ENCODE measurements at places on chromosomes 16 and 17.

DNA sequence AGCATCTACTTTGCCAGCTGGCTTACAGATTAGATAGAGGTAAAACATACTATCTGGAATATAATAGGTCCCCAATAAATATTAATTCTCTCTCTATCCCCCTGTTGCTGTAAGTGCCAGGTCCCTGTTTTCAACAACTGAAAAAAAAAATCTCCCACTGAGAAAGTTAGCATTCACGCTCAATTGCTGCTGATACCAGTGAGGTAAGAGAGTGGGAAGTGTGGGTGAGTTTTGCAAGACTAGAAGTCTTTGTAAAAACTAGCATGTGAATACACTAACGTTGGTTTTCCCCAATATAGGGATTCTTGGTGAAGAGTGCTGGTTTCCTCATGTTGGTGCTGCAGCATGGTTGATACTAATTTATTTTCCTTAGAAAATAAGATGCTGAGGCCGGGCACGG lies 11.7 kb upstream of the TAOK1 start:
- DNase-seq: no peak

DNA sequence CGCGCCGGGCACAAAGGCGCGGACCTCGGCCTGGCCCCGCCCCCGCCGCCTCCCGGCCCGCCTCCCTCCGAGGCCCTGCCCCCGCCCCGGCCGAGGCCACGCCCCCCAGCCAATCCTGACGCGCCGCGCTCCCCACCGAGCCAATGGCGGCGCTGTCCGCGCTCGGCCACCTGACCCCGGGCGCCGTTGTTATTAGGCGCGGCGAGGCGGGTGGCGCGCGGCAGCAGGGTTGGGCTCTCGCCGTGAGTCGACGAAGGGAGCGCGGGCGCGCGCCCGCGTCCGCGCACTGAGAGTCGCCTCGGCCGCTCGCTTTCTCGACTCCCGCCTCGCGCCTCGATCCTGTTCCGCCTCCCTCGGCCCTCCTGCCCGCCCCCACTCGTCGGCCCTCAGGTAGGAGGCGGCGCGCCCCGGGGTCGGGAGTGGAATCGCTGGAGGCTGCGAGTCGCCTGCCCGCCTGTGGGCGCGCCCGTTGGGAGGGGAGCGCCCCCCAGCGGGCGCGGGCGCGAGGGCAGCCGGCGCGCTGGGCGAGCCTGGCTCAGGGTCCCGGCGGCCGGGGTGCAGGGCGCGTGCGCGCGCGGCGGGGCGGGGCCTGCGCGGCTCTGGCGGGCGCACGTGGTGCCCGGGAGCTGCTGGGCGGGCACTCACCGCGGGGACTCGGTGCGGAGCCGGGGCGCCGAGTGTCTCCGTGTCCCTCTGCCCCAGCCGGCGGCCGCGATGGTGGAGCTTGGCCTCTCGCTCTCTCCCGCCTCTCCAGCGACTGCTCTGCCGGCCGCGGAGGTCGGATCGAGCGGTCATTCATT lies 405 bp upstream of the CBLN1 start:
- DNase-seq: no peak

- DNase-seq: no peak
Measured at GRCh38 chr17:57980522-57980921, 7.5 kb downstream of the VEZF1 start.

GRCh38 chr16:13254998-13255614 lies 353.7 kb downstream of the SHISA9 start:
- no peak for DNase-seq

GRCh38 chr17:57861790-57862693 lies 12.2 kb upstream of the MRPS23 start:
- no peak for DNase-seq

GRCh38 chr16:10923146-10923649 lies 19.1 kb downstream of the DEXI start:
- DNase-seq: no peak

- DNase-seq: no peak
Measured at GRCh38 chr16:49700251-49701064, 155.5 kb downstream of the ZNF423 start.

DNA sequence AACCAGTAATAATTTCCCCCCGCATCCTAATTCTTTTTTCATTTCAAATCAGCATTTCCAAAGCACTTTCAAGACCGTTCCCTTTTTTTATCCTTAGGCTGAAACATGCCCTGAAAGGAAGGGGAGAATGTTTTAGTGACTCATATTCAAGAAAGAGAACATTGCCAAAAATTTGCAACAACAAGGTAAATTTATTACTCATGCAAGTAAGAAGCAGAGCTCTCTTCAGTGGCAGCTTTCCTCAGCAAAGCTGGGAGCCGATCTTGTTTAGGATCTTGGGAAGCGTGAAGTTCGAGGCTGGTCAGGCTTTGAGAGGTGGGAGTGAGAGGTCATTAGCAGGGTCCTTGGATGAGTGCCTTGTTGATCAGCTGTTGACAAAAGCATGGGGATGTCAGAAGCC lies 129.5 kb downstream of the PRKCA start:
- peak; percentile 78 for DNase-seq

- DNase-seq: no peak
Measured at GRCh38 chr16:79754501-79754900, 154.0 kb upstream of the MAF start.

- DNase-seq: no peak
Measured at GRCh38 chr16:59330019-59330670, 596.0 kb upstream of the GOT2 start.

GRCh38 chr17:20171741-20172365 lies 162.7 kb downstream of the SPECC1 start:
- no peak for DNase-seq

- no peak for DNase-seq
Measured at GRCh38 chr17:77677211-77677610, 281.3 kb upstream of the TNRC6C start.

GRCh38 chr16:74865922-74866598 lies 91.4 kb upstream of the FA2H start:
- no peak for DNase-seq

GRCh38 chr17:35142467-35142796 lies 329 bp upstream of the NLE1 start:
- no peak for DNase-seq

- DNase-seq: no peak
Measured at GRCh38 chr17:333626-334396, 18.8 kb downstream of the RPH3AL start.

GRCh38 chr17:36512641-36513040 lies 22.0 kb downstream of the MYO19 start:
- no peak for DNase-seq

- DNase-seq: no peak
Measured at GRCh38 chr17:42111265-42111636, 1.3 kb downstream of the DHX58 start.

GRCh38 chr16:72474501-72475123 lies 302.7 kb upstream of the PMFBP1 start:
- DNase-seq: peak; percentile 53

DNA sequence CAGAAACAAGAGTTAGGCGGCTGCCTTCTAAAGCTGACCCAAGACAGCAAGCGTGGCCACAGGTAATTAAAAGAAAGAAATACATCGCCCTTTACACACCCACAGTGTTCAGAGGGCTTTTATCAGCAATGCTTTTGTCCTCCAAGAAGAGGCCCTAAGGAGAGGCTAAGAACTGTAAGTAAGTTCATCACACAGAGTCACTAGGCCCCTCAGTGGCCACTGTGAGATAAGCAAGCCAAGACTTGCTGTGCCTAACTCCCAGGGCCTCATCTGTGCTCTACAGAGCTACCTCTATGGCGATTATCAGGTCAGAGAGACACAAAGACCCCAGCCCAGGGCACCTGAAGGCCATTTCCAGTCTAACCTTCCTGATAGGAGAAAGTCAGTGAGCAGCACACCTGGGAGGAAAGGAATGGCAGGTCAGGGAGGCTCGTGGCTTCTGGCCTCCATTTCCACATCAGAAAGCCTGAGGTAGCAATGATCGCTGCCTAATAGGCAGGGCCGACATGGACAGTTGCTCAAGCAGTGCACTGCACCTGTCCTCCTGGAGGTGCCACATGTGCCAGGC lies 545.2 kb upstream of the CDH11 start:
- DNase-seq: no peak

GRCh38 chr17:48840441-48840840 lies 9.6 kb downstream of the CALCOCO2 start:
- DNase-seq: no peak

GRCh38 chr17:57377094-57377493 lies 120.8 kb downstream of the MSI2 start:
- DNase-seq: no peak

DNA sequence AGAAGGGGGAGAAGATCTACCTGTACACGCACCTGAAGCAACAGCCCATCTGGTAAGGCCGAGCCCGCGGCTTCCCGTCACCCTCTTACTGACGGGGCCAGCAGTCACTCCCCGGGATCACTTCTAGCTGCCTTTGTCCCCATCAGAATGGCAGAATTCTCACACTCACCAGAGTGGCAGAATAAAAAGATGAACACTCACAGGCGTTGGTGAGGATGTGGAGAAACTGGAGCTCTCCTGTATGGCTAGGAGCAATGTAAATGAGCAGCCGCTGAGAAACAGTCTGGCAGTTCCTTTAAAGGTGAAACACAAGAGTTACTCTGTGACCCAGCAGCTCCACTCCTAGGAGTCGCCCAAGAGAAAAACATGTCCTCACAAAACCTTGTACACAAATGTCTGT lies 33.3 kb downstream of the CIBAR2 start:
- DNase-seq: no peak

- no peak for DNase-seq
Measured at GRCh38 chr16:16937576-16937975, 533.2 kb downstream of the XYLT1 start.

DNA sequence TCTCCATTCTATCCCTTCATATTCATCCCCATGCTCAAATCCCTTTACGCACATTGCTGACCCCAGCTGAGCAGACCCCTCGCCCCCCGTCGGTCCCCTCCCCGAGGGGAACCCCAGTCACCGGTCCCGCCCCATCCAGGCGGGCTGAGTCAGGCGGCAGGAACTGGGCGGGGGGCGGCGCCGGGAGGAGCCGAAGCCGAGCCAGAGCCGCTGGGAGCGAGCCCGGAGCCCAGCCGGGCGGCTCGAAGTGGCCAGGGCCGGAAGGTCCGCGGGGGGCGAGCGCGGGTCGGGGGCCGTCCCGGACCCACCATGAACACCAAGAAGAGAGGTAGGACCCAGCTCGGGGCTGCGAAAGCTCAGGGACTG lies 8.6 kb downstream of the RIPOR1 start:
- DNase-seq: no peak

- DNase-seq: peak; percentile 28
Measured at GRCh38 chr16:82694239-82694874, 67.6 kb downstream of the CDH13 start.

- no peak for DNase-seq
Measured at GRCh38 chr17:75692976-75693375, 25.8 kb downstream of the SAP30BP start.

- DNase-seq: peak; percentile 75
Measured at GRCh38 chr17:81898029-81898866, 3.8 kb upstream of the NPB start.

DNA sequence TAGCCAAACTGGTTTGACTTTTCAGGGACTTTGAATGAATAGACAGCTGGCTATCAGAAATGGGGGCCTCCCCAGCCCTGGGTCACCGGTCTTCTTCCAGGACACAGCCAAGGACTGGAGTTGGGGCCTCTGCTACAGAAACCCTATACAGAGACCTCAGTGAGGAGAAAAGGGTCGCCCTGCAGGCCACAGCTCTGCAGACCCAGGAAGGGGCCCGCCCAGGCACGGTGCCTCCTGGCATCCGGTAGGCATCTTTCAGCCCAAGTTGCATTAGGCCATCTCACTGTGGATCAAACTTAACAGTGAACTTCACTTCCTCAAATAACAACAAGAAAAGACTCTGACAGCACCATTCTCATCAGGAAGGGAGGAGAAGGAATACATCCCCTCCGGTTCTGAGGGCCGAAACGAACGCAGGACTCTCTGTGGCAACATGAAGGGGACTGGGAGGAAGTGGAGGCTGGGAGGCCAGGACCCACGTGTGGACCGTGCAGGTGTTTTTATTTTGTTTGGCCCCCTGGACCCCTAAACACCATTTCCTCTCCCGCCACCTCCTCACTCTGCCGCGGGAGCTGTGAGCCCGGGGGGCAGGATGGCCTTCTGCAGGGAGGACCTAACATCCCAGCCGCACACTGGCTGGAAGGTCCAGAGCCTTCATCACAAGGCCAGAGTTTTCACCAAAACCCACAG lies 7.2 kb downstream of the SLC38A10 start:
- no peak for DNase-seq

GRCh38 chr17:73189417-73190099 lies 3.3 kb upstream of the COG1 start:
- DNase-seq: peak; percentile 78

DNA sequence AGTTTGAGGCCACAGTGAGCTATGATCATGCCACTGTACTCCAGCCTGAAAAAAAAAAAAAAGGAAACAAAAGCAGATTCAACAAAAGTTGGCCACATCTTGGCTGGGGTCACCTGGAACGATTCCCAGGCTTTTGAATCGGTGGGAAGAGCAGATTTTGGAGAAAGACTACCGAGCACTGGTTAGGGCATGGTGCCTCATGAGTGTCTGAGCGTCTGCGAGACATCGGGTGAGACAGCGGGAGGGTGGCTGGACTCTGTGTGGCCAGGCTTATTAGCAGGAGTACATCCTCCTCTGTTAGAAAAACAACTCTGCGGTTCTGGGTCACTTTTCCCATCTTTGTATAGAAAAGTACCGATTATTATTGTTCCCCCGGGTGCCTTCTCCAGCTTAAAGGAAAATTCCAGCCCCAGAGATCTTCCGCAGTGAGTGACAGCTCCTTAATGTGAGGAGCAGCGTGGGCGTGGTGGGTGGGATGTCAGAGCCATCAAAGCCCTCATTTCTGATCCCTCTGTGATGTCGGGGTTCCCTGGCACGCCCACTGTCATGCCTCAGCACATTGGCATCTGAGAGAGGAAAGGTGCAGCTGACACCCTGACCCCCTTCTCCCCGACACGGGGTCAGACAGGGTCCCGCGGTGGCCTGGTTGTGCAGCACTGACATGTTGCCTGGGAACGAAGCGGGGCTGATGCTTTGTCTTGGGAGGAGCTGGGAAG lies 6.9 kb downstream of the RGS9 start:
- peak; percentile 41 for DNase-seq

GRCh38 chr16:15426796-15427195 lies 7.6 kb upstream of the BMERB1 start:
- no peak for DNase-seq

- DNase-seq: peak; percentile 33
Measured at GRCh38 chr17:29593591-29594518, 923 bp downstream of the ANKRD13B start.

GRCh38 chr16:14529010-14529669 lies 100.9 kb downstream of the PARN start:
- DNase-seq: peak; percentile 64

GRCh38 chr17:57929386-57929785 lies 25.8 kb downstream of the CUEDC1 start:
- no peak for DNase-seq

Measured in urothelium cell line (cell line).